ENCODE measurements at places on chromosomes 16 and 17.

DNA sequence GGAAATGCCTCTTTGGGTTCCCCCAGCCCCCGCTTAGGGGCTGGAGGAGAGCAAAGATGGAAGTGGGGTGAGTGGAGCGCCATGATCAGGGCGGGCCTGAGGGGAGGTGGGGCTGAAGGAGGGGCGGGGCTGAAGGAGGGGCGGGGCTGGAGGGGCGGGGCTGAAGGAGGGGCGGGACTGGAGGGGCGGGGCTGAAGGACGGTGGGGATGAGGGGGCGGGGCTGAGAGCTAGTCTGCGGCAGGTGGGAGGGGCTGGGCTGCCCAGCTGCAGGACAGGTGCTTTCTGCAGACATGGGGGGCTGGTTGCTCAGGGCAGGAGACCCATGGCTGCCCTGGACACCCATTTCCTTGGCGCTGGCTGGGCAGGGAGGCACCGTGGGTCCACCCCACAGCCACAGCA is 39.1 kb upstream of the PABPN1L start:
- DNase-seq = no peak

- no peak for DNase-seq
Observed at GRCh38 chr16:56995136-56995805, 5.9 kb downstream of the NLRC5 start.

GRCh38 chr17:307741-308507 is 44.7 kb downstream of the RPH3AL start:
- DNase-seq = no peak

DNA sequence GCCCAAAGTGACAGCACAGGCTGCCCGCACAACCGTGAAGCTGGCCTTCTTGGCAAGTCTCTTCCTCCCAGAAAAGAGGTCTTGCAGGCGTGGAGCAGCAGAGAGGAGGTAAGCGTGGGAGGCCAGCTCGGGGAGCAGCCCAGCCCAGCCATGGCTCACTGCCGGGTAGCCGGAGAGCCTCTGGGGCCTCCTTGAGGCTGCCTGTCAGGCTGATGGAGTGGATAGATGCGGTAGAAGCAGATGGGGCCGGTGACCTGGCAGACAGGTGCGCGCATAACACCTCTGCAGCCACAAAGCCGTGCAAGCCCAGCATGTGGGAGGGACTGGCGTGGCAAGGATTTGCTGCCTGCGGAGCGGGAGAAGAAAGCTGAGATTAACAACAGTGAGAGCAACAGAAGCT is 17.1 kb upstream of the DOK4 start:
- DNase-seq = no peak

GRCh38 chr17:83162035-83162745 is 82.8 kb downstream of the METRNL start:
- no peak for DNase-seq

- no peak for DNase-seq
Observed at GRCh38 chr17:62690168-62690897, 62.9 kb downstream of the MRC2 start.

DNA sequence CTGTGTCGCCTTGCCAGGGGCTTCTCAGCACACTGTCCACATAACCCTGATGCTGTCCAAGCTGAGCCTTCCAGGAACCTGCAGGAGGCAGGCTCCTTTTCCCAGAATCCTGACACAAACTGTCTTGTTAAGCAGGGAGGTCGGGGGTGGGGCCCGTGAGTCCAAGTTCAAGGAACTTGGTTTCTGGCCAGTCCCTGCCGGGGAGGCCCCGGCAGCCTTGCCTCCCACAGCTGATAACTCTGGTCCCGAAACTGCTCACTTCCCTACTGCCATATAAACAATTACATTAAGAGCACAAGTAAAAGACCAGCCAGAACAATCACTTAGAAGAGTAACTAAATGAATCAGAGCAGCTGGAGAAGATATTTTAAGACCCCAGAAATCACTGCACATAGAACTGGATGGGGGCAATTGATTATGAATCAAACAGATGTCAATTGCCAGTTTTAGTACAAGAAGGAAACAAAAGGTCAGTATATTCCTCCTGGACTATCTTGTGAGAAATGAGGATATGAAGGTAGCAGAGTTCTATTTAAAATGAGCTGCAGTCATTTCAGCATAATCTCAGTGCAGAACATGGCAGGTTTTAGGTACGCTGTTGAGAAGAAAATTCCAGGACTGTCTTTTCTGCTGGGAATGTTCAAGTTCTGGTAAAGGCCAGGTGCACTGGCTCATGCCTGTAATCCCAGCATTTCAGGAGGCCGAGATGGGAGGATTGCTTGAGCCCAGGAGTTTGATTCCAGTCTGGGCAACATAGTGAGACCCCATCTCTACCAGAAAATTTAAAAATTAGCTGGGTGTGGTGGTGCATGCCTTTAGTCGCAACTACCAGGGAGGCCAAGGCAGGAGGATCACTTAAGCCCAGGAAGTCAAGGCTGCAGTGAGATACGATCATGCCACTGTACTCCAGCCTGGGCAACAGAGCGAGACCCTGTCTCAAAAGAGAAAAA is 169.8 kb downstream of the PITPNC1 start:
- no peak for DNase-seq

GRCh38 chr17:56752263-56752836 is 81.4 kb downstream of the C17orf67 start:
- no peak for DNase-seq

All from NK-92 treated with Interleukin-12 subunit alpha and Interleukin-12 subunit beta, amount 100 ng/mL, for 24 hours (cell line).